CD4-positive, alpha-beta T cell (primary cell): ENCODE measurements at places on chromosomes 5 and 9.

GRCh38 chr9:94157050-94157801 lies 73.0 kb downstream of the PTPDC1 start:
- no peak for DNase-seq

GRCh38 chr5:154493274-154493673 lies 15.2 kb upstream of the HAND1 start:
- no peak for DNase-seq

DNA sequence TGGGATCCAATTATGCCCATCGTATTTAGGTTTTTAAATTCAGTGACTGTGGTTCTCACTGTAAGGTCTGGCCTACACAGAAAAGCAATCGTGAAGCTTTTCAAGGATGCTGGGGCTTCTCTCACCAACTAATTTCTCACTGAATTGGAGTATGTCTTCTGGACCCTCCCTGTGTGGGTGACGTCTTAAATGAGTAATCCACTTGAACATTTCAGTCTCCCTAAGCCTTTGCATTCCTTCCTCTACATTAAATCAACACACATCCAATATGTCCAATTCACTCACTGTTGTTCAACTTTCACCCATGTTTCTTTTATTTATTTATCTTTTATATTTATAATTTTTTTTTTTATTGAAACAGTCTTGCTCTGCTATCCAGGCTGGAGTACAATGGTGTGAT lies 12.5 kb upstream of the BTF3 start:
- DNase-seq: no peak

DNA sequence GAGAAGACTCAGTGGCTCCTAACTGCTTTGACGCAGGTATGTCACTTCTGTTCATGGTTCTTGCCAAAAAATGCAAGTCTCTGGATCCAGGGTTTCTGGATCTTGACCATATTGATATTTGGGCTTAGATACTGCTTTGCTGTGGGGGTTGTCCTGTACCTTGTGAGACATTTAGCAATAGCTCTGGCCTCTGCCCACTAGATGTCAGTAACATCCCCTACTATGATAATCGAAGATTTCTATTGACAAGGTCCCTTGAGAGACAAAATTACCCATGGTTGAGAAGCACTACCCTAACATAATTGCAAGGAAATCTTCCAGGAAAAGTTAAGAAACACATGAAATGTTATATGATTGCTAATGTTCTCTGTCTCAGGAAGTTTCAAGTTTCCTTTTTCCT lies 285.4 kb downstream of the TMEM232 start:
- DNase-seq: no peak

GRCh38 chr5:2507611-2508010 lies 243.9 kb downstream of the IRX2 start:
- DNase-seq: no peak

DNA sequence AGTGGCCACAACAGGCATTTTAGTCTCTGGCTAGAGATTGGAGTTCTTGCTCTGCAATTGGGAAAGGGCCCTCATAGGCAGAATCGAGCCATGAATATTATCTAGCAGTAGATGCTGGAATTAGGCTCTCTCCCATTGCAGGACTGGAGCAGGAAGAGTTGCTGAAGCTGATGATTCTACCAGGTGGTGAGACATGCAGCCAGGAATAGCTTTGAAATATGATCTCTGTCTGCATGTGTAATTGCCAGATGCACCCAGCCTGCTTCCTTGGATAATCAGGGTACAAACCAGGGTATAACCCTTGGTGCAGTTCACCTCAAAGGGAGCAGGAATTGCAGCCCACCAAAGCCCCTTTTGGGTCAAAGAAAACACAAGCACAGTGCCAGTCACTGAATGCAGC lies 211.4 kb upstream of the FTMT start:
- DNase-seq: no peak

DNA sequence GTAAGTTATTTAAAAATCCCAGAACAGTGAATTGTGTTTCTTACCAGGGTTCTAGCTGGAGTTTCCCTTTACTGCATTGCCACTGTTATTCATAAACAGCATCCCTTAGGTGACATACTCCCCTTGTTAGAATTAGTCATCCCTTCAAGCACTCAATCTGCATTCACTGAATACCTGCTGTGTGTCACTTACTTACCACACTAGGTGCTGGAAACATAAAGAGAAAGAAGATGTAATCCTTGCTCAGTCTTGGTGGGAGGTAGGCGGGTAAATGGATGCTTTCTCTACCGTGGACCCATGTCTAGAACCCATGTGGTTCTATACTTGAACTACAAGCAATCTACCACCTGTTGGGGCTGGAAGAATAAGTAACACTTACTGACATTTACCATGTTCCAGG lies 371.6 kb downstream of the KDM4C start:
- no peak for DNase-seq

- no peak for DNase-seq
These were observed 63.8 kb downstream of the SMIM15 start for GRCh38 chr5:61098251-61098995.

DNA sequence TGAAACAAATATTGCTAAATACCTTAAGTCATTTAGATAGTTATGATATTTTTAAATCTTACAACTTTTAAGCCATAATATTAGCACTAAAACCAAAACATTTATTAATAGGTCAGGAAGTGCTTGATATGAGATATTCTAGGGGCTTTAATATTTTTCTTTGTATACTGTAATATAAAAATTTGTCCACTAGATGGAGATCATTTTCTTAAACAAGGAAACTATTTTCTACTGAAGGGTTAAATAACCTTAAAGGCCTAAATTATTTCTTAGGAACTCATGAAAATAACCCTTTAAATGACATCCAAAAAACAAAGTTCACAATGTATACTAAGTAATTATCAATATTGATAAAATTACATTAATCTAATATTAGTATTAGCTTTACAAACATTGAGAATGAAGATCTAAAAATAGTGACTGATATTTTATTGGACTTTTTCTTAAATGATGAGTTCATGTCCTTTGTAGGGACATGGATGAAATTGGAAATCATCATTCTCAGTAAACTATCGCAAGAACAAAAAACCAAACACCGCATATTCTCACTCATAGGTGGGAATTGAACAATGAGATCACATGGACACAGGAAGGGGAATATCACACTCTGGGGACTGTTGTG lies 635.7 kb downstream of the RAB3C start:
- DNase-seq: no peak

GRCh38 chr5:159783726-159784247 lies 132.5 kb upstream of the ADRA1B start:
- DNase-seq: no peak

- DNase-seq: no peak
These were observed 33.9 kb downstream of the TRIP13 start for GRCh38 chr5:926417-927171.

- DNase-seq: no peak
These were observed 82.4 kb downstream of the MRPS30 start for GRCh38 chr5:44891116-44891515.

- no peak for DNase-seq
These were observed 485.6 kb upstream of the NUDT12 start for GRCh38 chr5:104048231-104048630.

- DNase-seq: no peak
These were observed 5.7 kb downstream of the PLPPR1 start for GRCh38 chr9:101034222-101034621.

DNA sequence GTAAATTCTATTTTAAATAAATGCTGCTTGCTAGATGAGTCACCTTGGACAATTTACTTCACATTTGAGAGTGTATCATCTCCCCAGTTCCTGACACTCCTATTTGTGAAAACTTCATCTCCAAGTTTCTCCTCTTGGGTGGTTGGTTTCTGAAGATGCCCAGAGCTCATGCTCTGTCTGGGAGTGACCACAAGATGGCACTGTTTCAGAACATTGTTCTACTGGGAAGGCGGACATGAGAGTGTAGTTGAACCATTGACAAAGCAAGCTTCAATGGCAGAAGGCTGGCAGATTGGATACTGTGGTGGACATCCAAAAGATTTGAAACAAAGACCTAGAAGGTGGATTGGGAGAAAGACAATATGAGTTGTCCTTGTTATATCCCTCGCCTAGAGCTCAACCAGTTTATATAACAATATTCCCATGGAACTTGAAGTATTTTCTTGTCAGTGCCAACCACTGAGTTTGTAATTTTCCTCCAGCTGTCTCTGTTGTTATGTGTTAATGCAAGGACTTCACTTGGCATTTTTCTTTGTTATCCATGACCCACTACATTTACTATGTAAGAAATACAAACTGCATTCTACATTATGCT lies 234.3 kb upstream of the ANKH start:
- DNase-seq: no peak

DNA sequence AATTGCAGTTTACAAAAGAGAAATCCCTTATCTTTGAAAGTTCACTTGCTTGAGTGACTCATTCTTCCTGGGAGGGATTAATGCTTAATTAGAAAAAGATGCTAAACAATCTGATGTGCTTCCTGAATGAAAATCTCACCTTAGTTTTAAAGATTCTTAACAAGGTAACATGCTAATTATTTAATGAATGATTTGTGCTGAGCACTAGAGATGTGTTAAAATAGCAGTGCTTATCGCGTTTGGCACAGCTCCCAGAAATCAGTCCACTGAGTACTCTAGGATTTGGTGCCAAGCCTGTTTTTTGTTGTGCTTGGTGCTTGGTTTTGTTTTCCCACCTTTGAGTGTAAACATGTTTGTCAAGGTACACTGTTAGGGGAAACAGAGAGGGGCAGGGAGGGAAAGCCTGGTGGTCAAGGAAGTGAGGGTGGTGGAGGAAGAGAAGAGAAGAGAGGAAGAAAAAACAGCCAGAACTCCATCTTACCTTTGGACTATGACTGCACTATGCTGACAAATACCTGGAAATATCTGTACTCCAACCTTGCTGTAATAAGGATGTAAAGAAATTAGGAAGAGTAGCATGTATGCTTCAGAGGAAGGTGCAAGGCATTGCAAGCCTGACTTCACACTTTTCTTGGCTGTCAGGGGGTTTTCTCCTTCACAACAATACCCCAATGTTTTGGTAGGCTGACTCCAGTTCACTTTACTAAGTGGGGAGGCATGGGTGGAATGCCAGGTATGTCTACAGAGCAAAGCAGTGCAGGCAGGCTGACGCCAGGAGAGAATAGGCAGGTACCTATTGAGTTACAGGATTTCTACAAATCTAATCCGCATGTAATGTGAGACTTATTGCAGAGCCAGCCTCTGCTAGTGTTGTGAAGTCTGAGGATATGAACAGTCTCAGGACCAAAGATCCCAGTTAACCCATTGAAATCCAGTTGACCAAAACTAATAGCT lies 157.2 kb upstream of the ISL1 start:
- no peak for DNase-seq

GRCh38 chr9:93898502-93899426 lies 56.4 kb downstream of the BARX1 start:
- DNase-seq: peak; percentile 31

DNA sequence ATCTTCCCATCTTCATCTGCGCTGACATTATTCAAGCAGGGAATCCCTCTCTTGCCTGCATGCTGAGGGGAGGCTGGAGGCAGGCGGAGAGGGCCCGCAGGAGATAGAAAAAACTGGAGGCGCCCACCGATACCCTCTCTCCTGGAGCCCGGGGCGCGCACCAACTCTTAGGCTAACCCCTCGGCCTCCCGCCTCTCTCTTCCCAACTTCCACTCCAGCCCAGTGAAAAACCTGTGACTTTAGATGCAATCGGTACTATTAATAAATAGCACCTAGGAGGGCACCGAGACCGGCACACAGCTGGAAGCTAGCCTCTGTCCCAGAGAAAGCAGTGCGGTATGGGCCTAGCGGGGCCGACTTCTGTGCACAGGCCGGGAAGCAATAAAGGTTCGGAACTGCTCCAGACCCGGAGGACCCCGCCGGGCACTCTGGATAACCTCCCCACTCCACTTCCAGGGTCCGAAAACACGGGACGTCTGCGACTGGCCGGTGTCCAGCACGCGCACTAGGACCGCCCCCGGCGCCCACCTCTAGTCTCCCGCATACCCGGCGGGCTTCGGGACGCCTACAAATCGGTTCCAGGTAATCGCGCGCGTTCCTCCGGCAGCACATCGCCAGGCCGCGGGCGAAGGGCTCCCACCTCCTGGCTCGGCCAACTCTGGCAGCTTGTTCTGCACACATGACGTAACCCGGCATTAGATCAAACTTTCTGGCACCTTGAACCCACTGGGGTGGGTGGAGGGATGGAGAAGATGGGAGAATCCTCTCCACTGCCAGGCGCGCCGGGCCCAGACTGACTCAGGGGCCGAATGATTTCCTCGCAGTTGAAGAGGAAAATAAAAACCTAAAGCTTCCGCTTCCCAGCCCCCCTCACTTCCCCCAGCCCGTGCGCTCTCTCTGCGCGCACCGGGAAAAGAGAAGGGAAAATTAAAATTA lies 1.4 kb downstream of the EFNA5 start:
- DNase-seq: no peak

DNA sequence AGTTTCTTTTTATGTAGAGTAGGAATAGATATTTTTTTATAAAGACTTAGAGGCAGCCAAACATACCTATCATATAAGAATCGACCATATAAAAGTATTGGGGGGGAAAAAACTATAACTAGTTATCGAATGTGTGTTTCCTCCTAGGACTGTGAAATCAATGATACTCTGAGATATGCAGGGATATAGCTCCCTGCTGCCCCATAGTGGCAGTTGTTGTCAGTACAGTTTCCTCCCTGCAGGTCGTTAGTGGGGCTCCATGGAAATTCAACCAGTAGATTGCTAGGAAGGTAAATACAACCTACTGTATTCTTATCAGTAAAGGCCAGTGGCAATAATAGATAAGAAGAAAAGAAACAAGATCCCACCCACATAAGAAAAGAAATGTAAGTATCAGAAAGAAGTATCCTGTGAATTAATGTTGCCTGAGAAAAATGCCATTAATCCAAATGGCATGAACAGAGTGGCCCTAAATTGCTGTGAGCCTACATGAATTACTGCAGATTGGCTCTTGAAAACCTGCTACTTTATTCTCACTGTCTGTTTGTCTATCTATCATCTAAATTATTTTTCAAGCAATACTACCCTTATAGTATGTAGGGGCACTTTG lies 136.9 kb upstream of the FBN2 start:
- DNase-seq: peak; percentile 4

DNA sequence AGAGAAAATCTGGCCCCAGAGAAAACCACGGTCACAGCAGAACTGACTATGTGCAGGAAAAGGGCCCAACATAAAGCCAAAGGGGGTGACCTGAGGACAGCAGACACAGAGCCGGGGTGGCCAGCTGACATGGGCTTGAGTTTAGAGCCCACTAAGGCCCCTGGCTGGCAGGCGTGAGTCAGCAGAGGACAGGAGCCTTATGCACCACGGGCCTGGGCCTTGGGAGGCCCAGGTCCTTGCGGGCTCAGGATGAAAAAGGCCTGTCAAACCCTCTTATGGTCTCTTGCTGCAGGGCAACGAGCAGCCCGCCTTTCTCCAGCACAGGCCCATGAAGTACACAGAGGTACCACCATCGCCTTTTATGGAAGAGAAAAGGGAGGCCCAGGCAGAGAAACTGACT lies 19.7 kb downstream of the STK10 start:
- no peak for DNase-seq

- DNase-seq: no peak
These were observed 6.2 kb downstream of the GLRX start for GRCh38 chr5:95816341-95816740.

- no peak for DNase-seq
These were observed 11.9 kb downstream of the GRIN1 start for GRCh38 chr9:137150617-137151457.
